ENCODE measurements at places on chromosomes 7 and 10. TPM values are rescaled to one million over a fixed set of nuclear protein-coding genes. Genes with fewer than 3 reads are reported as not detected.
A peak's percentile ranks its signal among the peaks of the same experiment; 100 is the strongest.

GRCh38 chr7:79982141-79982770 is 152.4 kb upstream of the GNAI1 start:
- H3K27ac ChIP-seq, result no peak overlapping the region
- DNase-seq, result no peak
- H3K36me3 ChIP-seq, result no peaks in the 10 kb centered on the region
- no peaks in the 10 kb centered on the region for H3K27me3 ChIP-seq
- H3K4me3 ChIP-seq, result no peak overlapping the region

Gene NPSR1
- total RNA-seq, result not detected

Gene TUBAL3
- not detected for total RNA-seq

DNA sequence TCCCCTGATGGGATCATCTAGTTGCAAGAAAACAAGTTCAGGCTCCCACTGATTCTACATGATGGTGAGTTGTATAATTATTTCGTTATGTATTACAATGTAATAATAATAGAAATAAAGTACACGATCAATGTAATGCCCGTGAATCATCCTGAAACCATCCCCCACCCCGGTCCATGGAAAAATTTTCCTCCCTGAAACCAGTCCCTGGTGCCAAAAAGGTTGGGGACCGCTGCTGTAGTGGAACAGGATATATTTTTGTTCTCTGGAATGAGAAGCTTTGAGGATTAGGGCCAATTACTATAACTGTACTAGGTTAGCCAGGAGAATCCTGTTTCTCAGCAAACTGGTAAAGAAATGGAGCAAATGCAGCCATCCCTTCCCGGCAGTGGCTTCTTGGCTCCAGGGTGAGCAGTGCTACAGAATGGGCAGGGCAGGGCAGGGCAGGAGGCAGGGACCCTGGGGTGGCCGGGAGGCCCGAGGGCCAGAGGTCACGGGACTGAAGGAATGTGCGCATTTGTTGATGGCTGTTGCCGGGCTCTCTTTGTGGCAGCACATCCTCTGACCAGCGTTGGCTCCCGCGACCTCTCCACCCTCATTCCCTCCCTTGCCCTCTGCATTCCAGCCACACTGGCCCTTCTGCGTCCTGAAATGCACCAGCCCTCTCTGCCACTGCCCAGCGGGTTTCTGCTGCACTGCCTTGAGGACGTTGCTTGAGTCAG is 162.3 kb upstream of the NPS start:
- no peak overlapping the region for H3K4me3 ChIP-seq
- H3K27me3 ChIP-seq, result no peaks in the 10 kb centered on the region
- no peak overlapping the region for H3K27ac ChIP-seq

GRCh38 chr10:90939116-90939515 is 18.2 kb upstream of the ANKRD1 start:
- H3K36me3 ChIP-seq, result no peaks in the 10 kb centered on the region
- H3K4me3 ChIP-seq, result no peak overlapping the region
- H3K4me1 ChIP-seq, result no peaks in the 10 kb centered on the region

- H3K4me3 ChIP-seq, result peak within 1 kb of the TSS; percentile 71
- no peaks in the 10 kb centered on the region for H3K36me3 ChIP-seq
- peaks cover 20% of the 10 kb centered on the region for H3K4me1 ChIP-seq
- peak within 1 kb of the TSS; percentile 22 for H3K27ac ChIP-seq
These were observed at the start of gene EPHB6 for GRCh38 chr7:142854372-142855113. EPHB6 (plus strand) TSS chr7:142855076; CDS start chr7:142863228, 8,152 bp downstream.

Gene MCM10
- 0.65 TPM for total RNA-seq

GRCh38 chr10:95392681-95393164 is 101.9 kb upstream of the PDLIM1 start:
- H3K27ac ChIP-seq, result no peak overlapping the region
- no peak for DNase-seq
- no peak overlapping the region for H3K4me3 ChIP-seq
- H3K36me3 ChIP-seq, result no peaks in the 10 kb centered on the region
- H3K4me1 ChIP-seq, result no peaks in the 10 kb centered on the region
- H3K27me3 ChIP-seq, result no peaks in the 10 kb centered on the region

Gene ZNF138
- 12.6 TPM for total RNA-seq

GRCh38 chr10:88187472-88187871 is 324.0 kb downstream of the PTEN start:
- no peaks in the 10 kb centered on the region for H3K27me3 ChIP-seq
- DNase-seq, result no peak
- H3K36me3 ChIP-seq, result no peaks in the 10 kb centered on the region
- H3K4me1 ChIP-seq, result no peaks in the 10 kb centered on the region
- H3K4me3 ChIP-seq, result no peak overlapping the region
